M059J (cell line): ENCODE measurements at places on chromosomes 5 and 9.

- DNase-seq: peak; percentile 43
These were observed 287.2 kb downstream of the CWC27 start for GRCh38 chr5:65055938-65056337.

GRCh38 chr5:151661968-151662732 lies 24.6 kb downstream of the SPARC start:
- no peak for DNase-seq

- no peak for DNase-seq
These were observed 100.7 kb downstream of the CACNA1B start for GRCh38 chr9:137978262-137978714.

DNA sequence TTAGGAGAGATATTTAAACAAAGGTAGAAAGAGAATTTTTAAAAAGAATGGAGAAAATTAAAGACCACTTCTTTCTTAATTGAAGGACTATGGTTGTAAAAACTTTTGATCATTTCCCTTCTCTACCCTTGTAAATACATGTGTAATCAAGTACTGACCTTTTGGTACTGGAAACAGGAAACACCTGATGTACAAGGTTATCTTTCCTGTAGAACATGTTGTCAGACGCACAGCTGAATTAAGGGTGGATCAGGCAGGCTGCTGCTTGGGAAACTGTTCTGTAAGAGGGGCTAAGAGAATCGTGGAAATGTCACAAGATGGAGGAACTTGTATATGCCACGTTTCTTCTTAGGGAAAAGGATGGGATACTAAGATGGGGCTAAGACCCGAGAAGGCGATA lies 341.6 kb downstream of the ZNF608 start:
- DNase-seq: no peak

- no peak for DNase-seq
These were observed 31.2 kb downstream of the SEMA4D start for GRCh38 chr9:89466451-89467277.

DNA sequence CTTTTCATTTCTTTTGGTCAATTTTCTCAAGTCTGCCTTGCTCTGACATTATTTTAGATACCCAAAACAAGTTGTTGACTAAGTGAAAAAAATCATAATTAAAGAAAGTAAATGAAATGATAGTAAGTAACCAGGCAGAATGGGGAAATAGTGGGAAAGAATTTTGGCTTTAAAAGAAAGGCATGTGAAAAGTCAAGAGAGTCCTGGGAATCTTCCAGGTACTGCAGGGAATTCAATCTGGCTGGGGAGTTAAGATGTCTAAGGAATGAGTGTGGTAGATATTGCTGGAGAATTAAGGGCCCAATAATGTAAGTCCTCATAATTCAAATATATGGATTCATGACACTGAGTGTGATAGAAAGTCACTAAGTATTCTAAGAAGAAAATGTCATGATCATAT lies 123.1 kb upstream of the PAPPA start:
- no peak for DNase-seq

DNA sequence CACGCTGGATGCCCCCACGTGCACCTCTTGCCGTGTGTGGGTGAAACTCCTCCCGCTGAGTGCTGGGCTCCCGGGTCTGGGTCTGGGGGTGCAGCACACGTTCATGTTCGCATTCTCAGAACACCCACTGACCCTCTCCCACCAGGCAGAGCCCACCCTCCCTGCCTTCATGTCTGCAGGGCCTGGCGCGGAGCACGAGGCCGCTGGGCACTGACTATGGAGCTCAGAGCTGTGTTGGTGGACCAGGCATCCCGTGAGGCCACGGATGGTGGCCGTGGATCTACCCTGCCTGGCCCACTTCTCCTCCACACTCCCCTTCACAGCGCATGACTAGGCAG lies 8.8 kb downstream of the LCN12 start:
- DNase-seq: no peak

GRCh38 chr9:127613583-127613954 lies 1.5 kb downstream of the STXBP1 start:
- no peak for DNase-seq

GRCh38 chr9:121556580-121556979 lies 56.9 kb upstream of the GGTA1 start:
- peak; percentile 100 for DNase-seq

GRCh38 chr9:123548741-123549545 lies 192.9 kb downstream of the CRB2 start:
- no peak for DNase-seq

DNA sequence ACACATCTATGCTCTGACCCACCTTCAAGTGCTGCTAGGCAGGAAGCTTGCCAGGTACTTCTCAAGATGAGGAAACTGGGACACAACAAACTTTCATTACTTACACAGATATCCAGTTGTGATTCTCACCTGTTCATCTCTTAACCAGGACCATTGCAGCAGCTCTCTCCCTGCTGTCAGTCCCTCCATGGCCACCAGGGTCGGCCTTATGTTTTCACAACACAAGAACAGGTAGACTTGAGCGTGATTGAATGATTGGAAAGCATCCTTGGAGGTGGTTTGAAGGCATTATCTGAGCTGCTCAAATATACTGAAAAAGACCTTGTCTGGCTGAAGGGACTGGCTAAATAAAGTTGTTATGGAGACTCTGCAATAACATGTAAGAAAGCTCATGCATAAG lies 94.4 kb downstream of the MTREX start:
- DNase-seq: no peak

DNA sequence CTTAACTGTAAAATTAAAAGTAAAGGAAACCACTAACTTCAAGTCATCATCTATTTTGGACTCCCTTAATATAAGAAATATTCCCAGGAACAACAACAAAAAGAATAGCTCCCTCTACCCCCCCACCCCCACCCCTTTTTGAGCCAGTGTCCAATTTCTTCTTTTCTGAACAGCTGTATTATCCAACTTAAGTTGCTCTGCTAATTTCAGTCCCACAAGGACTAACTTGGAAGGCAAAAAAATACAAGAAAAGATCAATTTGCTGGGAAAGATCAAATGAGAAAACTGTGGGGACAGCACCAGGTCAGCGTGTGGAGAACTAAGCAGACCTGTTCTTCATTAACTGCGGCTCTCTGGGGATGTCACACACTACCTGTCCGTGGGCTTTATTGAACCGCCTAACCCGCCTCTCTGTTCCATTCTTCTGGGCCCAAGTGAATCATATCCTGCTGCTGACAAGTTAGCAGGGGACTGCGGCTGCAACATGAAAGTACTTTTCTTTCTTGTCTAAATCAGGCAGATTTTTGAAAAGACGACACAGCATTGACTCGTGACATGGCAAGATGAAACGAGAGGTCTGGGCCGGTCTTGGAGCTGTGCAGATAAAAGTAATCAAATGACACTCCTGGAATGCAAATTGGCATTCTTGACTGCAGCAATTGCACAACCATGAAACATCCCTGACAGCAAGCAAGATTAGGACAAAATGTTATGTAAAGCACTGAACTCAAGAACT lies 2.7 kb downstream of the BNC2 start:
- DNase-seq: peak; percentile 69

- DNase-seq: no peak
These were observed 177.2 kb downstream of the PBX3 start for GRCh38 chr9:125924351-125924750.
